CD4-positive, CD25-positive, alpha-beta regulatory T cell (primary cell): ENCODE measurements at places on chromosomes 2 and 18. TPM values are rescaled to one million over a fixed set of nuclear protein-coding genes. Genes with fewer than 3 reads are reported as not detected.

The ARID5A gene
- 180 TPM for total RNA-seq

The ZEB2 gene
- 18.1 TPM for total RNA-seq

The HES6 gene
- 1.5 TPM for total RNA-seq

The GPR35 gene
- total RNA-seq: 11.0 TPM

The AQP12A gene
- not detected for total RNA-seq

The C1GALT1C1L gene
- not detected for total RNA-seq

The POLE4 gene
- 42.3 TPM for total RNA-seq

The ALKAL2 gene
- not detected for total RNA-seq

The WDFY1 gene
- total RNA-seq: 67.1 TPM

The POTEC gene
- not detected for total RNA-seq

The GCG gene
- not detected for total RNA-seq

The TCF23 gene
- not detected for total RNA-seq

The BMP10 gene
- total RNA-seq: 0.57 TPM

The CD207 gene
- total RNA-seq: not detected

The NPPC gene
- total RNA-seq: not detected

The PTH2R gene
- total RNA-seq: not detected

The STRN gene
- total RNA-seq: 34.8 TPM

The OSBPL6 gene
- total RNA-seq: not detected

The GALR1 gene
- not detected for total RNA-seq

The NEURL3 gene
- total RNA-seq: not detected

The SNORC gene
- 1.3 TPM for total RNA-seq

The TPRKB gene
- total RNA-seq: 22.4 TPM

The XDH gene
- total RNA-seq: not detected
